ENCODE measurements at places on chromosomes 16 and 17.
A peak's percentile ranks its signal among the peaks of the same experiment; 100 is the strongest.

- DNase-seq = no peak
Measured at GRCh38 chr17:1996800-1997288, 28.3 kb downstream of the RTN4RL1 start.

GRCh38 chr17:80260069-80260535 lies 550 bp upstream of the RNF213 start:
- peak; percentile 89 for DNase-seq

DNA sequence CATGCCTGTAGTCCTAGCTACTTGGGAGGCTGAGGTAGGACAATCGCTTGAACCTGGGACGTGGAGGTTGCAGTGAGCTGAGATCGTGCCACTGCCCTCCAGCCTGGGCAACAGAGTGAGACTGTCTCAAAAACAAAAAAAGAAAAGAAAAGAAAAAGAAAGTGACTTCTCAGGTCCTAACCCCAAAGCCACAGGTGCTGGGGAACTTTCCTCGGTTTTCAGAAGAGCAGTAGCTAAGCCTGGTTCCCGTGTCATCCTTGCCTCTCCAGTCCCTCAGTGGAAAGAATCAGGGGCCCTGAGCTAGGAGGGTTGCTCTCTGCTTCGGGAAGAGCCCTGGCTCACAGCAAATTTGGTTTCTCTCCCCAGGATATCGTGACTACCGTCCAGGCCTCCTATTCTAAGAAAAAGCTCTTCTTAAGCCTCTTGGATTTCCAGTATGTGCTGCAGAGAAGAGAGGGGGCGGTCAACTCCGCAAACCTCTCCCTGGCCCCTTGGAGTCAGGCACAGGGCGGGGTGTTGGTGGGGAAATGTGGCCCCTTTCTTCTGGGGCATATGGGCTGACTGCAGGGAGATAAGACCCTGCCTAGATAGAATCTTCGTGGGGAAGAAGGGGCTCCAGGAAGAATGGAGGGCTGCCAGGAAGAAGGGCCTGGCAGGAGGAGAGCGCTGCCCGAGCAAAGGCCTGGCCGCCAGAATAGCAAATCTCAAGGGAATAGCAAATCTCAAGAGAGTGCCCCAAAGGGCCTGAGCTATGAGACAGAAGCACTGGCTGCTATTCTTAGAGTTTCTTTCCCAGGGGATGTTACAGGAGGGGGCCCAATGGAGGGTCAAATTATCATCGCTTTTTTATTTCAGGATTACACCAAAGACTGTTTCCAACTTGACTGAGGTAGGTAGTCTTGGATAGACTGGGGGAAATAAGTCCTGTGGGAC lies 8.3 kb upstream of the NLRC5 start:
- DNase-seq = no peak

GRCh38 chr16:54724346-54724925 lies 206.2 kb upstream of the IRX5 start:
- DNase-seq = no peak

- DNase-seq = no peak
Measured at GRCh38 chr16:88818575-88818874, 6.8 kb upstream of the APRT start.

- no peak for DNase-seq
Measured at GRCh38 chr17:44269535-44270240, 1.8 kb upstream of the SLC4A1 start.
